HT-29 (cell line): ENCODE measurements at places on chromosomes 1 and 21. TPM values are rescaled to one million over a fixed set of nuclear protein-coding genes. Genes with fewer than 3 reads are reported as not detected.
A peak's percentile ranks its signal among the peaks of the same experiment; 100 is the strongest.

DNA sequence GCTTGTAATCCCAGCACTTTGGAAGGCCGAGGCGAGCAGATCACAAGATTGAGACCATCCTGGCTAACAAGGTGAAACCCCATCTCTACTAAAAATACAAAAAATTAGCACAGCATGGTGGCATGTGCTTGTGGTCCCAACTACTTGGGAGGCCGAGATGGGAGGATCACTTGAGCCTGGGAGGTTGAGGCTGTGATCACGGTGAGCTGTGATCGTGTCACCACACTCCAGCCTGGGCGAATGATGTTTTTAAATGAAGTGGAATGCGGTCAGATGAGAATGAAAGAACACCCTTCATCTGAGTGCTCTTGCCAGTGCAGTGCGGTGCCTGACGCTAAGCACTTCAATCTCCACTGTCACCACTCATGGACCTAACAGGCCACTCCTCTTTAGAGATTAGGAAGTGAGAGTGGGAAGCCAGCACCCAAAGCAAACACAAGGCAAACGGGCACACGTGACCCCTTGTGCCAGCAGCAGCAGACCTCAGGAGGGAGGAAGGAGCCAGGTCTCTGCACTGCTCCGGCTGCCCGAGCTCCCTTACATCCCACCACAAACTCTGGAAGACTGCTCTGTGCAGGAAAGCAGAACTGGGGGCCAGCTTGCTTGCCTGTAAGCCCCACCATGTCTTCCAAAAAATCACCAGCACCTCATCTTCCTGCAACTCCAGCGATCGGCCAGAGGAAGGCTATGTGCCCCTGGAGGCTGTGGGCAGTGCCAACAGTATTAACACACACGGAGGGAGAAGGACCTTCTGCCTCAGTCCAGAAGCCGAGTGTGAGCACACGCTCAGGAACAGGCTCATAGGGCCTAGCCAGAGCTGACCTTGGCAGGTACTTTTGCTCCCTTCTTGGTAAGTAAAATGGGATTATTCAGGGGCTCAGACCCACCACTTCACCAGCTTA, 9.7 kb downstream of the CTNNBIP1 start:
- DNase-seq = peak; percentile 29

DNA sequence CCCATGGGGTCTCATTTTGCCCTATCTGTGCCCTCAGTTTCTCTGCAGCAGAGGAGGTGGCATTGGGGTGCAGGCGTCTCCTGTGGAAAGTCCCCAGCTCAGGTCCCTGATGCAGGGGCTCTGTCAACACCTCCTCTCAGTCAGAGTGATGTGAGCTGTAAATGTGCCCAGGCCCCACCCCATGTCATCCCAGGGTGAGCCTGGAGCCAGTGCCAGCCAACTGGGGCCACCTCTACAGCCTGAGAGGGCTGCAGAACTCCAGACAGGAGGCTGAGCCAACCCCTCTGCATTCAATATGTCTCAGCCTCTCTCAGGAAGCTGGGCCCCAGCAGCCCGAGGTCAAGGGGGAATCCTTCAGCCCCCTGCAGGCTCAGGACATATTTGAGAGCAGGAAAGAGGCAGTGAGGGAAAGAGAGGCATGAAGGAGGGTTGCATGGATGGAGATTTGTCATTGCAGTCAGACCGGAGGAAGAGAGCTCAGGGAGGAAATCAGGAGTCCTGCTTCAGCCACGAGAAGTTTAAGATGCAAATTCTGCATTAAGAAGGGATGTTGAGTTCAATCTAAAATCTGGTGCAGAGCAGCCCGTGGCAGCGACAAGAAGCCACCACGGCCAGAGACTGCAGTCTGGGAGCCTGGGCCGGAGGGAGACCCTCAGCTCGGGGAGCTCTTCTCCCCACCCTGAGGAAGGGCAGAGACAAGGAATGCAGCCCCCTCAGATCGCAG, 288.2 kb upstream of the VAMP3 start:
- DNase-seq = no peak

GRCh38 chr1:3242408-3243260, 173.6 kb downstream of the PRDM16 start:
- no peak for DNase-seq

- DNase-seq = no peak
Observed at GRCh38 chr1:152313319-152313801, 11.7 kb downstream of the FLG start.

DNA sequence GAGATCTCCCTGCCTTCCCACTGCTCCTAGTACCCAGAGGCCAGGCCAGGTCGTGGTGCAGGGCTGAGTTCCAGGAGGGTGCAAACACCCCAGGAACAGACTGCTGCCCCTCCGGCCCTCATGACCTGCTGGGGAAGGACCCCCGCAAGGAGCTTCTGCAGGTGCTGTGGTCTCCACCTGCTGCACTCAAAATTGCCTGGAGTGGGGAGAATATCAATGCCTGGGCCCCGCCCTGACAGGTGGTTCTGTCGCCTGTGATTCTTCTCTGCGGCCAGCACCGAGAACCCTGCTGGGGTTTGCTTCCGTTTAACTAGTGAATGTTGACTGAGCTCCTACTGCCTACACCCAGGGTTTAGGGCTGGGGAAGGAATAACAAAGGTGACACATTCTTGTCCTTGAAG, 2.1 kb upstream of the TFF3 start:
- DNase-seq = no peak

- no peak for DNase-seq
Observed at GRCh38 chr1:30425046-30425445, 298.3 kb downstream of the MATN1 start.

DNA sequence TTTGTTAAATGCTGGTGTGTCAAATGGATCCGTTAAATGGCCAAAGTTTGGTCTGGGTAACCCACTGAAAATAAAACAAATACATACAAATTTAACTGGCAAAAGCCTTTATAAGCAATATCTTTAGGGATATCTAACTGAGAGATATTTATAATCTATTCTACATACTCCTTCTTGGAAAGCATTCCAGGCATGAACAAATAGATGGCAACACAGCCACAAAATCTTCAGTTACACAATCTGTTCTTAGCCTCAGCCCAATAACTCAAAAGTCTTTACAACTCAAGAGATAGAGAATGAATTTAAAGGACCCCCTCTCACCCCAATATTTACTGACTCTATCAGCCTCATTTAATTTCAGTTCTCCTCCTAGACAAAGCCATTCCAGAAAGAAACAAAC, 58.7 kb downstream of the NRDC start:
- no peak for DNase-seq

DNA sequence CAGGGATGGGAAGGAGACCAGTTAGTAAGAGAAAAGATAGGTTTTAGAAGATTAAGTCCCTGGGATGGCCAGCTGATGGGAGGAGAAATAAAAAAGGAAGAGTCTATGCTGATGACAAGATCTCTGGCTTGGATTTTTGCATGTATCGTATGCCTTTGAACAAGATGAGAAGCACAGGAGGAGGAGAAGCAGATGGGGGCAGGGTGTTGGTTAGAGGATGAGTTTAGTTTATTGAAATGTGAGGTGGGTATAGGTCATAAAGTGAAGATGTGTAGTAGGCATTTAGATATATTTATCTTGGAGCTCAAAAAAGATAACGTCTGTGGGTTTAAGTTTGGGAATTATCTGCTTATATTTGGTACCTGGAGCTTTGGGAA, 1.4 kb downstream of the TIPRL start:
- peak; percentile 10 for DNase-seq

- DNase-seq = no peak
Observed at GRCh38 chr1:198491028-198491427, 49.5 kb downstream of the ATP6V1G3 start.

GRCh38 chr1:214632091-214632490, 29.1 kb downstream of the CENPF start:
- DNase-seq = no peak

DNA sequence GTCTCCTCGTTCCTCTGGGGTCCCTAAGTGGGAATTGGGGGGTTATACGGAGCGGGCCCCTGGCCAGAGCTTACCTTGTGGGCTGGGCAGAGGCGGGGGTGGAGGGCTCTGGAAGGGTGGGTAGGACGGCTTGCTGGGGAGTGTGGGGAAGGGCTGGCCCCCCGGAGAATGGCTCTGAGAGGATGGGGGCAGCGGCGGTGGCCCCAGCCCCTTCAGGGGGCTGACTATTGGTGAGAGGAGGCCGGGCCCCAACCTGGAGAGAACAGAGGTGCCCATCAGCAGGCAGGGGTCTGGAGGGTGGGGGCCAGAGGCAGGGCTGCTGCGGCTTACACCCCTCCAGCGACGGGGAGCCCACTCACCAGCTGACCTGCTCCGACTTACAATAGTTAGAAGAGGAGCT, 50.6 kb downstream of the DMRTB1 start:
- no peak for DNase-seq

DNA sequence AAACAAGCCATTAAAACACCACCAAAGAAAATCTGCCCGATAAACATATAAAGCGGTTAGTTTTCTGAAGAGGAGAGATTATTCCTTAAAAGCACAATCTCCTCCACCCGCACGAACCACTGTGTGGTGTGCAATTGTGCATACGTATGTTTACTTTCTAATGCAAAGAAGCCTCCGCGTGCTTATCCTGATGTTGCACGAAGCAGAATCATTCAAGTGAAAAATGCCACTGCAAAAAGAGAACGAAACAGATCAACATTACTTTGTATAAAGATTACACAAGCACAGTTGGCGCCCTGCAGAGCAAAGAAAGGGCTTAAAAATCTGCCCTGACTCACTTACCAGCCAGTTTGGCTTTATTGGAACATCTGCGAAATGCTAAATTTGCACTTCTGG, 166.8 kb downstream of the ZNF281 start:
- no peak for DNase-seq

- DNase-seq = no peak
Observed at GRCh38 chr1:66311092-66311491, 222.9 kb upstream of the SGIP1 start.

GRCh38 chr1:2494323-2494693, 18.2 kb downstream of the PLCH2 start:
- DNase-seq = peak; percentile 63

DNA sequence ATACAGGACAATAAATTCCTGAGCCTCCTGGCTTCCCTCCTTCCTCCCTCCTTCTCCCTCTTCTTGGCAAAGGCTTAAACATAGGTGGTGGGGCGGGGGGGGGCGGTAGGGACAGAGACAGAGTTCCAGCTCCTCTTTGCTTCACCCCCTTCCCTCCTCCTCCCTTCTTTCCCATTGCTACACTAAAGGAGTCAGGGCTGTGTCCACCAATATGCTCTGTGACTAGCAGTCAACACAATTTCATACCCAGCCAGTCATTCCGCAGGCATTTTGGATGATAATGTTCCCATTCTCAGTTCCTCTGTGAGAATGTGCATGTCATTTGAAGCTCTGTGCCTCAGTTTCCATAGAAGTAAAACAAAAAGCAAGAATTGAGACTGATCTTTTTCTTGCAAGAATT, 1.7 kb downstream of the LMOD1 start:
- DNase-seq = no peak

DNA sequence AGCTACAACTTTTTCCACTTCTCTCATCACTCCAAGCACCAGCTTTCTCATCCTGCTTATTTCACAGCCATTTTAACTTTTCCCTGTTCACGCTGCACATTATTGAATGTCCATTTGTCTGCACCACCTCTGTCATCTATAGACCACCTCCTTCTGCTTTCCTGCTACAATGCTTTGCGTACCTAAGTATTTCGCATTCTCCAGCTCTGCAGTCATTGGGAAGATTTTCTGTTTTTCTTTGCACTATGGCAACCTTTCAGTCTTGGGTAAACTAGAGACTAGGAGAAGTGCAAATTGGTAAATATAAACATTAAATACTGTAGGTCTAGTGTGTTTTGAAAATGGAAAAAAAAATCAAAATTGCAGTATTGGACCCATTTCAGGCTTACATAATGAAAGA, 835 bp downstream of the CCDC30 start:
- no peak for DNase-seq

GRCh38 chr1:17588048-17588871, 48.8 kb downstream of the ARHGEF10L start:
- DNase-seq = peak; percentile 93

DNA sequence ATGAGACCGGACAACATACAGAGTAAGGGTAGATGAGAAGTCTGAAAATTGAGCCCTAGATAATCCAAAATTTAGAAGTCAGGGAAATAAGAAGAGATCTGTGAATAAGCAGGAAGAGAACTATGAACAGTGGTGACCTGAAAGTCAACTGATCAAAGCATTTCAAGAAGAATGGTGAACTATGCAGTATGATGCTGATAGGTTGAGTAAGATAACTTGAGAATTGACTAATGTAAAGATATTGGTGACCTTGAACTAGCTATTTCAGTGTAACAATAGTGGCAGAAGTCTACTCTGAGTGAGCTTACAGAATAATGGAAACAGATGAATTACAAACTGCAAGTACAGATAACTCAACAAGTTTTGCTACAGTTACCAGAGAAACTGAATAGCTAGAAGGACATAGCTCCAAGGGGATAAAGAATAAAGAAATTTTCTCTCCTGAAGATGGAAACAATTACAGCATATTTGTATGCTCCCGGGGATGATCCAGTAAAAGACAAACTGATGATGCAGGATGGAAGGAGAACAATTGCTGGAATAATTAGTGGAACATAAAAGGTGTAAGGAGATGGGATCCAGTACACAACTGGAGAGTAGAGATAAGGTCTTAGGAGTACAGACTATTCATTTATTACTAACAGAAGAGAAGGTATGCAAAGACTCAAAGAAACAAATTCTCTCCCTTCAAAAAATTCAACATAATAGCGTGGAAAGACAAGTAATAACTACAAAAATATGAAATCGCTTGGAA, 10.9 kb downstream of the NRDC start:
- DNase-seq = no peak

- no peak for DNase-seq
Observed at GRCh38 chr1:93808871-93809270, 70.1 kb downstream of the DNTTIP2 start.

DNA sequence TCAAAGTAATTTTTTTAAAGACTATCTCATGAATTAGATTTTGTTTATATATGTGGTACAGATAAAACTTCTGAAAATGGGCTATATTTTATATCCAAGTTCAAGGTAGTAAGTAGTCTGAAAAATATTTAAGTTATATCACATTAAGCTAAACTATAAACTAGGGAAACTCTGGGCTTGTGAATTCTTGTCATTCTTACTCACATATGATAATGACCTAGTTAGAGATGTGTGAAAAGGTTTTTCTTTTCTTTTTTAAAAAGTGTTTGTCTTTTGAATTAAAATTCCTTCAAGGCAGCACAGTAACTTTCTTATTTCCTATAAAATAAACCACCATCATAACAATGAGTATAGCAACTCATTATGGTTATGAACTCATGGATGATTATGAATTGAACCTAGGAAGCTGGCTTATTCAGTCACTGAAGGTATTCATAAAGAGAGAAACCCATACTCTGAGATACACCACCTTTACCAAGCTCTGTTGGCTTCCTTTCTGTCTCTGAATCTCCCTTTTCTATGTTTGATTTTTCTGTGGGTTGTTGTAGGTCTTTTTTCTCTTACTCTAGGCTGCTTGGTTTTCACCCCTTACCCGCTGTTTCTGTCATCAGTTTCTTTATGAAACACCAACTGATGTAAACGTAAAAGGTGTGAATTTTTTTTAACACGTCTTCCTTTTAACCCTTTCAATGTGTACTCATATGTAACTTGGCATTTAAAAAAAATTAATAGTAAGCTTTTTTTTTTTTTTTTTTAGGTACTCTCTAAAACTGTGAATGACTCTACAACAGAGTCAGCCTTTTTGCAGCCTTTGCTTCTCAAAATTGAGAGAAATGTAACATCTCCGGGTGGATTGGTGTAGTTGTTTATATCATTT, 25.2 kb downstream of the IL12RB2 start:
- DNase-seq = no peak

The APH1A gene
- 117 and 138 TPM in 2 replicates for total RNA-seq

The SH3BGR gene
- total RNA-seq = 0.89 TPM in 1 of 2 replicates, not detected in the other

The MROH7 gene
- total RNA-seq = 0.15 and 0.23 TPM in 2 replicates

The FAM131C gene
- 0.34 and 0.43 TPM in 2 replicates for total RNA-seq

The OR2T29 gene
- not detected in 2 replicates for total RNA-seq

The HTR1D gene
- 0.83 and 1.0 TPM in 2 replicates for total RNA-seq

The CLIC6 gene
- not detected in 2 replicates for total RNA-seq

The TCEA3 gene
- 2.1 and 2.3 TPM in 2 replicates for total RNA-seq

The RAVER2 gene
- total RNA-seq = 12.3 and 12.7 TPM in 2 replicates
